ENCODE measurements at places on chromosomes 7 and 10.

- DNase-seq, result no peak
- no peak overlapping the region for H3K4me3 ChIP-seq
- H3K27me3 ChIP-seq, result no peaks in the 10 kb centered on the region
- H3K4me1 ChIP-seq, result peaks cover 9% of the 10 kb centered on the region
Observed at GRCh38 chr10:103679096-103679790, 176.1 kb downstream of the SH3PXD2A start.

DNA sequence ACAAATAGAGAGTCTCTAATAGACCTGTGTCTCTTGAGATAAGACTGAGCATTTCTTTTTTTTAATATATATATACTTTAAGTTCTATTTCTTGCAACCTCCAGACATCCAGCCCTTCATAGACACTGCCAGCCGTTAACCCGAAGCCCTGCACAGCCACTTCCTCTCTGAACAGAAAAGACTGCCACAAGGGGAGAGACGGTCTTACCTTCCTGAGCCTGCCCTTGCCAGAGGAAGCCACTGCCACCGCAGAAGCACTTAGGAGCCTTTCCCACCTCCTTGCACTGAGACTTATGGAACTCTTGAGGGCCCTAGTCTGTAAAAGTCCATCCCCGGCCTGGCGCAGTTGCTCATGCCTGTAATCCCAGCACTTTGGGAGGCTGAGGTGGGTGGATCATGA lies 31.8 kb upstream of the PRSS1 start:
- DNase-seq, result no peak
- H3K4me1 ChIP-seq, result no peaks in the 10 kb centered on the region
- H3K4me3 ChIP-seq, result no peak overlapping the region
- H3K27me3 ChIP-seq, result no peaks in the 10 kb centered on the region

DNA sequence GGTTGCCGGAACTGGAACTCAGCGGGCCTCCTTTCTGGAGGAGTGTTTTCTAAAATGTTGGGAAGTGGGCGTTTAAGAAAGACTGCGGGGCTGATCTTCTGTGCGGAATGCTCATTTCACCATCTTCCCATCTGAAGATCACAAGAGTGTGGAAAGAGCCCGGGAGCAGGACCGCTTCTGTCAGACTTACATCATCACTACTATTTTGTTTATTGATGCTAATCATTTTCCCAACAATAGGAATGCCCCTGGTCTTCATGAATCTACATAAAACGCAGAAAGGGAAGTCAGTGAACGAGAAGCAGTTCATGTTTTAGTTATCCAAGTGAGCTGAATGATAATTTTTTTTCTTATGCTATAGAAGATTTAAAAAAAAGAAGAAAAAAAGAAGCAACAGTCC lies 447.8 kb upstream of the MKI67 start:
- no peaks in the 10 kb centered on the region for H3K4me1 ChIP-seq
- DNase-seq, result no peak
- no peaks in the 10 kb centered on the region for H3K36me3 ChIP-seq
- H3K27ac ChIP-seq, result no peak overlapping the region
- H3K27me3 ChIP-seq, result no peaks in the 10 kb centered on the region
- H3K4me3 ChIP-seq, result no peak overlapping the region

GRCh38 chr7:101688183-101688831 lies 59.2 kb upstream of the MYL10 start:
- H3K4me1 ChIP-seq, result no peaks in the 10 kb centered on the region
- no peaks in the 10 kb centered on the region for H3K27me3 ChIP-seq
- H3K36me3 ChIP-seq, result no peaks in the 10 kb centered on the region
- DNase-seq, result peak; percentile 83
- peak overlapping the region; percentile 25 for H3K4me3 ChIP-seq

GRCh38 chr7:2559283-2559950 lies 638 bp downstream of the IQCE start:
- peak; percentile 48 for DNase-seq
- no peaks in the 10 kb centered on the region for H3K36me3 ChIP-seq
- no peaks in the 10 kb centered on the region for H3K27me3 ChIP-seq

DNA sequence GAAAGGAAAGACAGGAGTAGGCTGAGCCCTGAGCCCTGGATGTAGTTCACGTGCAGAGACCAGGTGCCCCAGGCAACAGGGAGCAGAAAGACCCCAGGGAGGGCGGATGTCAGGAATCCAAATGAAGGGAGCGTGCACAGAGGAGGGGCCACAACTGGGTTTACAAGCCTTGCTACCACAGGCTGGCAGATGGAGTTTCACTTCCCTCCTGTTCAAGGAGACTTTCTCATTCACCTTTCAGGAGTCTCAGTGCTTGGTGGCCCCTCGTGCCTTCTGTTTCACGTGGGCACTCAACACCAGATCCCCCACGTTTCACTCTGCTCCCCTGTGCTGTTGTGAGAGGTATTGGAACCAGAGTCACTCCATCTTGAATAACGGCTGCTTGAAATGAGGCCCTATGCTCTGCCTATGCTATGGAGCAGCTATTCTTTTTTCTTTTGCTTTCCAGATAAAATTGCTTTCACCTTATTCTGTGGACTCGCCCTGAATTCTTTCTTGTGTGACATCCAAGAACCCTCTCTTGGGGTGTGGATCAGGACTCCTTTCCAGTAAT lies 601.4 kb upstream of the IGFBP3 start:
- no peaks in the 10 kb centered on the region for H3K27me3 ChIP-seq
- H3K4me1 ChIP-seq, result no peaks in the 10 kb centered on the region
- H3K27ac ChIP-seq, result no peak overlapping the region
- H3K36me3 ChIP-seq, result no peaks in the 10 kb centered on the region

DNA sequence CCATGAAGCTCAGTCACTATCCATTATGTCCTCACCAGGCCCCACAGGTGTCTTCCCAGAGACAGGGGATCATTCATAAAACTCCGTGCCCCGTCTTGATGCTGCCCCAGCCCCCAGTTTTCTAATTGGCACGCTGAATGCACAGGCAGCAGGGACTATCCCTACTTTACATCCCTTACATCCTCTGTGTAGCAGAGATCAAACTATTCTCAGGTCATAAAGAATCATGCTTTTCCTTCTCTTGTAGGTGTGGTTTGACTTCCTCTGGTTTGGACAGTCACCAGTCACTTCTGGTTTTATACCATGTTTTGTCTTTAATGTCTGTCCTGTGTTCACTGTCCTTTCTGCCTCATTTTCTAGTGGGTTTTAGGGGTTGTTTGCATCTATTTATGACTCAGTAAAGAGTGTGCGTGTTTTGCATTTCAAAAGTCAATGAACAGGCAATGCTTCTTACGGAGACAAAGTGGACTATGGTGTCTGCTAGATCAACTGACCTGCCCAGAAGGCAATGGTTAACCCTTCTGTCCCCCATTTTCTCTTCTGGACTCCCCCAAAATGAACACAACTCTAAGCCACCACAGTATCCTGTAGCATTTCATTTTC lies 140.4 kb upstream of the NPVF start:
- DNase-seq, result no peak
- no peak overlapping the region for H3K4me3 ChIP-seq
- no peaks in the 10 kb centered on the region for H3K4me1 ChIP-seq
- H3K36me3 ChIP-seq, result no peaks in the 10 kb centered on the region
- no peaks in the 10 kb centered on the region for H3K27me3 ChIP-seq
- H3K27ac ChIP-seq, result no peak overlapping the region

- no peak overlapping the region for H3K27ac ChIP-seq
- no peaks in the 10 kb centered on the region for H3K27me3 ChIP-seq
- DNase-seq, result no peak
- H3K4me3 ChIP-seq, result no peak overlapping the region
- peaks cover 3% of the 10 kb centered on the region for H3K4me1 ChIP-seq
Observed at GRCh38 chr10:113033991-113034390, 83.9 kb downstream of the TCF7L2 start.

DNA sequence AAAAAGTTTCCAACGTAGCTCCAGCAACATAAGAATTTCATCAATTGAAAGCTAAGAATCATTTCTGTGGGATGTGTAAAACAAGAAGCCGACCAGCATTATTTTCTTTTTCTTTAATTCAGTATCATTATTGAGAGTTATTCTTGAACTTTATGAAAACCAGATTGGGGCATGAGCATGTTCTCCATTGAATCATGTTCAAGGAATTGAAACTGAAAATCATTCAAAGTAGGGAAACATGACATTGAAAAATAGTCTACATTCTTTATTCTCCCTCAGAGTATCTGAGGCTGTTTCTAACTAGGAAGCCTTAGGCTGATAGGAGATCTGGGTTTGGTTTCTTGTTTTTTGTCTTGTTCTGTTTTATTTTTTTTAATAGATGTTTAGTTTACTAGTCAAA lies 253.7 kb downstream of the DYNC1I1 start:
- H3K27ac ChIP-seq, result no peak overlapping the region
- H3K4me1 ChIP-seq, result no peaks in the 10 kb centered on the region
- no peaks in the 10 kb centered on the region for H3K27me3 ChIP-seq
- H3K4me3 ChIP-seq, result no peak overlapping the region
- H3K36me3 ChIP-seq, result no peaks in the 10 kb centered on the region

DNA sequence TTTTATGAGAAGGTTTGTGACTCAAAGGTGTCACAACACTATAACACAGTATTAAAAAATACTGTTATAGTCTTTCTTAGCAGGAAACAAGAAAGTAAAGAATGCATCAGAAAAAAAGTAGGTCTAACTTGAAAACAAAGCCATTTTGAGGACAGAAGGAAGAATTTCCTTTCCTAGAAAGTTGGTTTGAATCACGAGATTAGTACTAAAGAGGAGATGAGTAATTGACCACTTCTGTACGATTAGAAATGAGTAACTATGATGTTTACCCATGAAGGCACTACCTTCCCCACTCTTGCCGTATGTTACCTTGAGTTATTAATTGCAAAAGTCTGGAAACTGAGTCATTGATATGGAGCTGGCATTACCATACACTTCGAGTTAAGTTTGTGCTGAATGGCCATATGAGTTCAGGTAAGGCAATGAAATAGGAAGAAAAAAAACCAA lies 65.2 kb downstream of the FAM185A start:
- DNase-seq, result no peak
- no peaks in the 10 kb centered on the region for H3K4me1 ChIP-seq
- H3K27ac ChIP-seq, result no peak overlapping the region
- H3K4me3 ChIP-seq, result no peak overlapping the region
- no peaks in the 10 kb centered on the region for H3K27me3 ChIP-seq

GRCh38 chr7:18874880-18875279 lies 242.6 kb downstream of the TWIST1 start:
- H3K27me3 ChIP-seq, result no peaks in the 10 kb centered on the region
- H3K4me3 ChIP-seq, result no peak overlapping the region
- H3K27ac ChIP-seq, result no peak overlapping the region
- no peaks in the 10 kb centered on the region for H3K4me1 ChIP-seq
- DNase-seq, result no peak

DNA sequence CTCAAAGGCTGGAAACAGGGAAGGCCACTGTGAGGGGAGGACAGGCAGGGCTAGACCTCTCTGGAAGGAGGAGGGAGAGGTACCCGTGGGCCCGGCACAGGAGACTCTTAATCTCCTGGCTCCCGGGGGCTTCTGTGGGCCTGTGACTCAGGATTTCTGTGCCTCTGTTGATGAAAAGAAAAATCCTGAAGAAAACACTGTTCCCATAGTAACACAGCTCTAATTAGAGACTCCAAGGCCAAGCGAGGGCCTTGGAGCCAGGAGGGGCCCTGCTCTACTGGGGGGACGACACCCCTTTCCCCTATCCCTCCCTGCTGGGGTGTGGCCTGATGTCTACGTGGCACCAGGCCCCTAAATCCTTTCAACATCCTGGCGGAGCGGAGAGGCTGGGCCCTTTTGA lies 174.1 kb upstream of the TNRC18 start:
- no peak overlapping the region for H3K27ac ChIP-seq
- H3K4me3 ChIP-seq, result no peak overlapping the region
- no peak for DNase-seq
- H3K36me3 ChIP-seq, result no peaks in the 10 kb centered on the region

DNA sequence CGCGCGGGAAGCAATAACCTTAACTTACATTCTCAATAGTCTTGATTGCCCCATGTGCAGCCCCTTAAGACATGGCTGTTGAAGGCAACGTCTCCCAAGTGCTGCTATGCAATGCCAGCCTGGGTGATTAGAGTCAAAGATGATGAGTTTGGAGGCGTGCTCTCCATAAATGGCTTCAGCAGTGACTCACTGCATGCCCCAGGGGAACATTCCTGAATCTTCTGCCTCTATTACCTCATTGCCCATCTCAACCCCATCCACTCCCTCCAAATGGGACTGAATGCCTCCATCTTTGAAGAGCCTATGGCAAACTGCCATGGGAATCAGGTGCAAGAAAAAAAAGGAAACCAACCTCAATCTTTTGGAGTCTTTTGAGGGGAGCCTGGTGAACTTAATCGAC lies 282.8 kb downstream of the SNX10 start:
- no peaks in the 10 kb centered on the region for H3K27me3 ChIP-seq
- H3K27ac ChIP-seq, result no peak overlapping the region
- DNase-seq, result no peak
- H3K4me3 ChIP-seq, result no peak overlapping the region
- H3K4me1 ChIP-seq, result no peaks in the 10 kb centered on the region

DNA sequence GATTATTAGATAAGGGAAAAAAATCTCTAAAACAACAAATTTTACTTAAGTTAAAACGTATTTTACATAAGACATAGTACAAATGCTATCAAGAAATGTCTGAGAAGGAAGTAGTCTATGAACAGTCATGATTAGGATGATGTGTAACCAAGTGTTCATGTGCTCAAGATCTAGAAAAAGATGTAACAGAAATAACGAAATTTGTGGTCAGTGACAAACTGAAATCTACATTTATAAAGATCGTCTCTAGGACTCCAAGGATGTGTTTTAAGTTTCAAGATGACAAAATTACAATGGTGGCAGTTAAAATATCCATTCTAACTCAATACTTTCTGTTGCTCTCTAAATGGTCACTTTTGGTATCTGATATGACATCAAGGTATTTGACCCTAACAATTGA lies 17.2 kb downstream of the PPP3CB start:
- no peaks in the 10 kb centered on the region for H3K4me1 ChIP-seq
- H3K36me3 ChIP-seq, result no peaks in the 10 kb centered on the region
- H3K27ac ChIP-seq, result no peak overlapping the region
- no peaks in the 10 kb centered on the region for H3K27me3 ChIP-seq
- DNase-seq, result no peak

- H3K27ac ChIP-seq, result no peak overlapping the region
- no peak overlapping the region for H3K4me3 ChIP-seq
- H3K27me3 ChIP-seq, result no peaks in the 10 kb centered on the region
- no peak for DNase-seq
- no peaks in the 10 kb centered on the region for H3K36me3 ChIP-seq
Observed at GRCh38 chr7:9175871-9176270, 742.5 kb downstream of the NXPH1 start.

- no peak overlapping the region for H3K27ac ChIP-seq
- H3K36me3 ChIP-seq, result no peaks in the 10 kb centered on the region
- no peak overlapping the region for H3K4me3 ChIP-seq
- H3K4me1 ChIP-seq, result no peaks in the 10 kb centered on the region
Observed at GRCh38 chr10:18418541-18419215, 232.7 kb downstream of the NSUN6 start.

DNA sequence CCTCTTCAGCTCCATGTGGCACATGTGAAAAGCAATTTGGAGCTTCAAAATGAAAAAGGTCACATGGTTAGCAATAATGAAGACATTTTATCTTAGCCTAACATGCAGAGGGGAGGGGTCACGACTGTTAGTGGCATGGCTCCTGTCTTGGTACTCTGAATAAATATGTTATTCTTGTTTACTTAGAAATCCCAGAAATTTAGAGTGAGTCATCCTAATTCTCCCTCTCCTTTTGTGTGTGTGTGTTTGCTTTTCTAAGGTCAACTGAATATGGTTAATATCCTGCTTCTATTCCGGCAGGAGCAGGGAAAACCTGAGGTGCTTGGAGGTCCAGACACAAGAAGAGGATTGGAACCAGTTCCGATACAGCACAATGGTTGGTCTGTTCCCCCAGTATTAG lies 17.6 kb downstream of the BCCIP start:
- H3K27me3 ChIP-seq, result no peaks in the 10 kb centered on the region
- H3K36me3 ChIP-seq, result peaks cover 3% of the 10 kb centered on the region
- H3K4me1 ChIP-seq, result no peaks in the 10 kb centered on the region
- no peak for DNase-seq
- no peak overlapping the region for H3K4me3 ChIP-seq
